Cardiac septum (tissue), 1 donor: ENCODE measurements at places on chromosomes 5 and 9.
A peak's percentile ranks its signal among the peaks of the same experiment; 100 is the strongest.

DNA sequence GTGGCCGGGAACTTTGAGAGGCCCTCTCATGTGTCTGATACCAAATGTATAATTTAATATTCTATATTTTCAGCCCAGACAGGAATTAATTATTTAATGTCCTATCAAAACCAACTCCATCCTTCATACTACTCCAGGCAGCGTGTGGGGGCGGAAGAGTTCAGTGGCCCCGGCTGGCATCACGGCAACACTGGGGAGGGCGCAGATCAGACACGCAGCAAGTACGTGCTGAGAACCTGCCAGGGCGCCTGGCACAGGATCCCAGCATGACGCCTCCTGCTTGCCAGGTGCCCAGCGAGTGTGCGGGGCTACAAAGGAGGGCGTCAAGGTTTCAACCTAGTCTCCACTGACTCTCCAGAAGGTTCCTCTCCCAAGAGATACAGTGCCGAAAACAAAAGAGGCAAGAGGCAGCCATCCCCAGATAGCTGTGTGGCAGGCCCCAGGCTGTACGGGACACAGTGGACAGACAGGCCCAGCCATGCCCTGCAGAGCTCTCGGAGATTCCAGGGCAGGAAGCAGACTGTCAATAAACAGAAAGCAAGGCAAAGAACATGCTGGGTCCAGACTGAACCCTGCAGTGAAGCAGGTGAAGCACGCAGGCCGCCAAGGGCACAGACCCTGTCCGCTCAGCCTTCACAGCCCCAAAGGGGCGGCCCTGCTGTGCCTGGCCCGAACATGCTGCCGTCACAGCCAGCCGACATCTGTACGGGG, 110.3 kb downstream of the VAV2 start:
- DNase-seq: no peak

DNA sequence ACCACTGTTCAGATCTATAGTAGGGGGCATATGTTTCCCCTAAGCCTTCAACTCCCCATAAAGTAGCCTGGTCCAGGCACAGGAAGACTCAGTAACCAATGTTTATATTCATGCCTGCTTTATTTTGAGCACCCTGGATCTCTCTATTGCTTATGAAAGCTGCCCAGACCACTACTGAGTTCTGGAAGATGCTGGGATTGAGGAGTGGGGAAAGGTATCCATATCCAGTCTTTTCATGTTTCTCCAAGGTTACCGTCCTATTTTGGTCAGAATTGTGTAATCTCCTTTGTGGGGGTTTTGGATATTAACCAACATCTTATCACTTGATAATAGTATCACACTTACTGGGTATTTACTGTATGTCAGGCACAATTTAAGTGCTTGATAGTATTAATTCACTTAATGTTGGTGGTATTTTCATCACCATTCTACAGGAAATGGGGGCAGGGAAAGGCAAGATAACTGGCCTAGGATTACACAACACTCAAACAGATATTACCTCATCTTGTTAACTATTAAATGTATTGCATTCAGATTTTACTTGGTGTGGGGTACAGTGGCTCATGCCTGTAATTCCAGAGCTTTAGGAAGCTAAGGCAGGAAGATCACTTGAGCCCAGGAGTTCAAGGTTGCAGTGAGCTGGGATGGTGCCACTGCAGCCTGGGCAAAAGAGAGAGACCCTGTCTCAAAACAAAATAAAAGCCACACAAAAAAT, 36.3 kb downstream of the RUSC2 start:
- no peak for DNase-seq

- DNase-seq: no peak
Measured at GRCh38 chr9:11872471-11872870, 820.7 kb upstream of the TYRP1 start.

DNA sequence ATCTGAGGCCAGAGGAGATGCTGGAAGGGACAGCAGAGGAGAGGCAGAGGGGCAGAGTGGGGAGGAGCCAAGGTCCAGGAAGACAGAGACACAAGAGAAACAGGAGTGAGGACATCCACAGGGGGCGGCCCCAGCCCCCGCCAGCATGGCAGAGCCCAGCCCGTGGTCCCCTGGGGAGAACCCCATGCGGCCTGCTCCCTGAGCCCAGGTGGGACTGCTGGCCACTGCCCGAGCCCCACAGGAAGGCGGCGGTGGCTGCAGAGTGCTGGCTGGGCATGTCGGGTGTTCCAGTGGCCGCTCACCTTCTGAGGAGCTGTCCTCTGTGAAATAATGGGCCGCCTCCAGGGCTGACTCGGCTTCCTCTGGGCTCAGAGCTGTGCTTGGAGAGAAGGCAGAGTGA, 8.9 kb upstream of the MRNIP start:
- DNase-seq: no peak

- no peak for DNase-seq
Measured at GRCh38 chr9:137076636-137077009, 694 bp upstream of the UAP1L1 start.

DNA sequence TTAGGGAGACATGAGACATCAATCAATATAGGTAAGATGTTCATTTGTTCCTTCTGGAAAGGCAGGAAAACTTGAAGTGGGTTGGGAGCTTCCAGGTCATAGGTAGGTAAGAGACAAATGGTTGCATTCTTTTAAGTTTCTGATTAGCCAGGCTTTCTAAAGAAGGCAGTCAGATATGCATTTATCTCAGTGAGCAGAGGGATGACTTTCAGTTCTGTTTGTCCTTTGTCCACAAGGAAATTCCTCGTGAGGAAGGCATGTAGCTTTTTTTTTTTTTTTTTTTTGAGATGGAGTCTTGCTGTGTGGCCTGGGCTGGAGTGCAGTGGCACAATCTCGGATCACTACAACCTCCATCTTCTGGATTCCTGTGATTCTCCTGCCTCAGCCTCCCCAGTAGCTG, 155.3 kb upstream of the ABCA1 start:
- DNase-seq: no peak

- DNase-seq: no peak
Measured at GRCh38 chr5:138402640-138403039, 36.2 kb upstream of the REEP2 start.

GRCh38 chr9:96331236-96331947, 29.4 kb upstream of the HSD17B3 start:
- no peak for DNase-seq

GRCh38 chr9:126465977-126466376, 139.3 kb downstream of the MVB12B start:
- no peak for DNase-seq

GRCh38 chr5:133849116-133849515, 119.3 kb downstream of the C5orf15 start:
- DNase-seq: peak; percentile 66

DNA sequence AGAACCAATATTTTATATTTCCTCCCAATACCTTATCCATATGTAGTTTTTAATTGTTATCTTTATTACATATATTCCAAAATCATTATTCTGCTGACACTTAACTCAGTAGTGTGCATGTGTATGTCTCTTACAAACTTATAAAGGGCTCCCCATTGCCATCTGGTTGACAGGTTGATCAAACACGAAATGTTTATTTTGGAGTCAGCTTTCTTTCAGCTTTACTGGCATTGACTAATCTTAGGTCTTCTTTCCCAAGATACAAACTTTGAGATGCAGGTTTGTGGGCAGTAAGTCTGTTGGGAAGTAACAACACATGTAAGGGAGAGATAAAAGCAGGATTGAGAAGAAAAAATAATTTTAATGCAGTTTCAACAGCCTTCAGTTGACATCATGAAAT, 716.0 kb upstream of the CHD1 start:
- DNase-seq: no peak

GRCh38 chr5:67267512-67268216, 71.1 kb upstream of the CD180 start:
- peak; percentile 75 for DNase-seq

DNA sequence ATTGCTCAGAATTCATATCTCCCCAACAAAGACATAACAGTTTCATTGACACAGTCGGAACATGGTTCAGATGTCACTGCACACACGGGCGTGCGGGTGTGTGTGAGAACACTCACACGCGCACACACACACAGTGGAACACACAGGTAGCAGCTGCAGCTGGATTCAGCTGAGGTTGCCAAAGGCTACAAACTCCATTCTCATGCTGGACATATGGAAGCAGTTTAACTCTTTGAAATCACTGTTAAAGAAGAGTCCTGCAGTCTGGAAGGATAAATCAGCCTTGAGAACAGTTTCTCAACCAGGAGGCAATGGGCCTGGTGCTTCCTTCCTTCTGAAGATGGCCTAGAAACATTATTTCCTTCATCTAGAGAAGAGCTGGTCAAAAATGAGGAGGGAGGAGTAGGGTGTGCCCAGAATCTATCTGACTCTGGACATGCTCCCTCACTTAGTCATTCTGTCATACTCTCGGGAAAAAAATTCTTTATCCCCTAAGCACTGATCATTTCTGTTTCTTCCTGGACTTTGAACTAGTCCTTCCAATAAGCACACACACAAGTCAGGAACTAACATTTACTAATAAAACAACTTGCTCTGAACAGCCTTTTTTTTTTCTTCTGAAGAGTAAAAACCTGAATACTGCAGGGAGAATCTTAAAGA, 160.6 kb downstream of the ZDHHC21 start:
- no peak for DNase-seq

GRCh38 chr5:98432378-98432777, 341.1 kb upstream of the RGMB start:
- DNase-seq: no peak

- DNase-seq: no peak
Measured at GRCh38 chr5:142014911-142015584, 2.2 kb upstream of the GNPDA1 start.

DNA sequence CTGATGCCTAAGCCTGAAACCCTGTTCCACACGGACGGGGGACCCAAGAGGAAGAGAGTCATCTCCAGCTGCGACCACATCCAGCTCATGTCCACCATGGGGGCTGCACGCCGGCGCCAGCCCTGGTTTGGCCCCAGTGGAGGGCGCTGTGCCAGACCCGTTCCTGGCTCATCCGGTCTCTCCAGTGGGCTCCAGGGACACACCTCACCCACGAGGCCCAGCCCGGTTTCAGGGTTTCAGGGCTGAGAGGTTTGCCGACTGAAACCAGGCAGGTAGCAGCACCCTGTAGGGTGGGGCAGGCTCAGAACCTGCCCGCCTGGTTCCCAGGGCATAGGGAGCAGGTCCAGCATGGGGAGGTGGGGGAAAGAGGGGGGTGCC, 71.4 kb upstream of the STXBP1 start:
- DNase-seq: no peak

GRCh38 chr9:114432323-114433067, 44.7 kb upstream of the AKNA start:
- no peak for DNase-seq

GRCh38 chr9:130142641-130143040, 29.6 kb upstream of the NCS1 start:
- DNase-seq: no peak

DNA sequence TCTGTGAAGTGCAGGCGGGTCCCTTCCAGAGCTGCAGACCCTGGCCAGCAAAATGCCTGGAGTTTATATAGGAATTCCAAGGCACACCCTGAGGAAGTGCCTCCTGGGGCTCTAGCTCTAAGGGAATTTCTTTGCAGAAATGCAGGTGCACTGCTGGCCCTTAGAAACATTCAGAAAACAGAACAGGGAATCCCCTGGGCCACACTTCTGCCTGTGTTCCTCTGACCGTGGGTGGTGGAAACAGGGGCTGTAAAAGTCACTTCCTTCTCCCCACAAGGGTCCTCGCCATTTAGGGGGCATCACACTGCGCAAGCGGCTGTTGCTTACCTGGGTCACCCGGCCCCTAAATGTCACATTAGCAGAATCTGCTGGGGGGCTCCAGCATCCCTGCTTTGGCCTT, 140.8 kb upstream of the TBC1D2 start:
- DNase-seq: peak; percentile 64

DNA sequence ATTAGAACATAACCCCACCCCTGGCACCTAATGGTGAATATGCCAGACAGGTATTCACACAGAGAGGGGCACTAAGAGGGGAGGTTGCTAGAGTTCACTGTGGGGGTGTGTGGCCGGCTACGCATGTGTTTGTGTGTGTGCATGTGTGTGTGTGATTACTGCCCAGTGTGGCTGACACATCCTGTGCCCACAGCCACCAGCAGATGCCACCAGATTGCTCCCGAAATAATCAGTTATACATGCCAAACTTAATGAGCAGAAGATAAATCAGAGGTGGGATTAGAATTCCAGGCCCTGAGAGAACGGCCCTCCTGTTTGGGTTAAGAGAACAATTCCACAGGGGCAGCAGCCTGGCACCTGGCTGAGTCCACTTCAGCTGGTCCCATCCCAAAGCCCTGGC, 91.8 kb upstream of the TBCA start:
- DNase-seq: no peak

DNA sequence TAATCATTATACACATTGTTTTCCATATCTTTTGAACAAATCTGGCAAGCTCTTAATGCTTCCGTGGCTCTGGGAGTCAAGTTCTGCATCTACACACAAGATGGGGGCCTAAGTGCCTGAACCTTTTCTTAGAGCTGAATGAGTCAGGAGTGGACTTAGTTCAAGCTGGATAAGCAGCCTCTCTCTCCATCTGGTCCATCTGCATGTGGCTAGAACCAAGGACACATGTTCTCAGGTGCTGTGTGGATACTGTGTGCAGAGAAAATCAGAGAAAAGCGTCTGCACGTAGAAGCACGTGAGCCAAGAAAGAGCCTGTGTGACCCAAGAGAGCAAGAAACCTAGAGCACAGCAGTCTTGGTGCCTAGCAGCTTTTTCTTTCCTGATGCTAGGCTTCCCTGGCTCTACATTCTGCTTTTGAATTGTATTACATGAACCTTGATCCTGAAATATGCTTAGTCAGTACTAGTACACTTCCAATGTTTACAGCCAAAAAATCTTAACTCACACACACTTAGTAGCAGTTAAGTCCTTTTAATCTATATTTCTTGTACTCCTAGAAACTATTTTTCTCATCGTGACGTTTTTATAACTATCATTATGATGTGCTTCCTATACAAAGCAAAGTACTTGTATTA, 1798.9 kb downstream of the MAT2B start:
- no peak for DNase-seq

DNA sequence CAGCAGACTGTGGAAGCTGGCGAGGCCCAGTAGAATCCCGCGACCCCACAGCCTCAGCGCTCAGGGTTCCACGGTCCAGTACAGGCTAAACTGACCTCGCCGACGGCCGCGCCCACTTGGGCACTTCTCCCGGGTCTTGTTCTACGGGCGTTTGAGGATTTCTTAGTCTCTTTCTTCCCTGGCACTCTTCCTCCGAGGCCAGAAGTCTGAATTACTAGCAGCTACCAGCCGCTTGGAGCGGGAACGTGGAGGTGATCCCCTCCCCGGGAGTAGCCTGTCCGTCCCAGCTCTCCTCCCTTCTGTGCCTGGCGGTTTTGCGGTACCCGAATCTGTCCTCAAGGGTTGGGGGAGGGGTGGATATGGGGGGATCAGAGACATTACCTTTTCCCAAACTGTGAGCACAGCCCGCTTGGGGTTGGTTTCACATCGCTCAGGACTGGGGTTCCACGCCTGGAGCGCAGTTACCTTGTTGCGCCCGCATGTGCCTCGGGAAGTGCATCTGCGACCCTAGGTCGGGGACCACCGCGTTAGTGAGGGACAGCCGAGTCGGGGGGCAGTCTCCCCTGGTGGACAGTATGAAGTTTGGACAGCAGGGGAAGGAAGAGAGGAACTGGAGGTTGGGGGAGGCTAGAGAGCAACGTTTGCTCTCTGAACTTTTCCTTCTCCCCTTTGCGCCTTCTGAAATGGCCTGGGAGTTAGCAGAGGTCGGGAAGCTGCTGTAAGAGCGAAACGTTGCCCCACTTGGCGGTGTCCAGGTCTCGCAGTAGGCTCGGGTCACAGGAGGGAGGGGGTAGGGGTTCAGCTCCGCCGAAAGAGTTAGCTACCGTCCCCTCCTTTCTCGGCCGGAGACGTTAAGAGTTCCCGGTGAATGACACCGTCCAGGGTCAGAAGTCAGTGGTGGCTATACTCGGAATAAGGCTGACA, 190.8 kb downstream of the MEF2C start:
- no peak for DNase-seq
